ENCODE measurements at places on chromosomes 7 and 10.
A peak's percentile ranks its signal among the peaks of the same experiment; 100 is the strongest.

- DNase-seq: no peak
Observed at GRCh38 chr10:75191821-75192568, 18.6 kb upstream of the VDAC2 start.

DNA sequence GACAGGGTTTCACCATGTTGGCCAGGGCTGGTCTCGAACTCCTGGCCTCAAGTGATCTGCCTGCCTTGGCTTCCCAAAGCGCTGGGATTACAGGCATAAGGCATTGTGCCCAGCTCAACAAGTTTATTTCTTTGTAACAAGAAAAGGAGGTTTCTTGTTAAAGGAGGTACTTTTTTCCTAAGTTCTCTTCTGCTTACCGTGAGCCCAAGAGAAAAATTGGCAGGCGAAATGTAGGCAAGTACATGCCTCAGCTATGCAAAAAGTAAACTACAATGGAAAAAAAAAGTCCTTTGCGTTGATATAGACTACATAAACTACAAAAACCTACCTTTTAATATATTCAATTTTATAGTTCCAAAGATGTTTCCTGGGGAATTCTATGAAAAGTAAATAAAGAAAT is 122.6 kb downstream of the DKK1 start:
- DNase-seq: no peak

DNA sequence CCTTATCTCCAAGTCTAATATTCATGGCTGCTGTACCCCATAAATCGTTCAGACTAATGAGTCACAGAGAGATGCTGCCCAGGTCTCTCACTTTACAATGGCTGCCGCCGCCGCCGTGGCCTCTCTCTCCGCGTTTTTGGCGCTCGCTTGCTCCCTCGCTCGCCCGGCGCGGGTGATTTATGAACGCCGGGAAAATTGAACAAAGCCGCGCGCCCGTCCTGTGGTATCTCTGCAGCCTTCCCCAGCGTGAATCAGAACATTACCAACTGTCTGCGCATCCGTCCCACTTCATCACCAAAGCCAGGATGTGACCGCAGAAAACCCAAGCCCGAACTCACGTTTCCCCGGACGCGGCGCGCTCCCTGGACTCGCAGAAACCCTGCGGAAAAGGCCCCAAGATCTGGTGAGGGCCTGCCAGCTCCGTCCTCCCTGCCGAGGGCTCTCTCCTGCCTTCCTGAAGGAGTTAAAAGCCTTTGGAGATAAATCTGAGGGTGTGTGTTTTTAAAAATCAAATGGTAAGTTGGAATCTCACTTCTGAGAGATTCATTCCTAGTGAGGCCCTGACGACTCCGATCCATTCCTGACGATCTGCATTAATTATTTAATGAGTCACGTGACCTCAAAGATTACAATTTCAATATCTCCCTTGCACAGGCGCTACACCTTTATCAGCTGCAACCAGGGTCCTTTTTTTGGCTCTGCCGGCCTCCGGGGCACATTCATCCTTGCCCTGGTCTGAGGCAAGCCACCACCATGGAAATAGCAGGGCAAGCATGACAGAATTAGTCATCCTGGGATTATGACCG is 6.3 kb downstream of the HOXA4 start:
- DNase-seq: no peak

DNA sequence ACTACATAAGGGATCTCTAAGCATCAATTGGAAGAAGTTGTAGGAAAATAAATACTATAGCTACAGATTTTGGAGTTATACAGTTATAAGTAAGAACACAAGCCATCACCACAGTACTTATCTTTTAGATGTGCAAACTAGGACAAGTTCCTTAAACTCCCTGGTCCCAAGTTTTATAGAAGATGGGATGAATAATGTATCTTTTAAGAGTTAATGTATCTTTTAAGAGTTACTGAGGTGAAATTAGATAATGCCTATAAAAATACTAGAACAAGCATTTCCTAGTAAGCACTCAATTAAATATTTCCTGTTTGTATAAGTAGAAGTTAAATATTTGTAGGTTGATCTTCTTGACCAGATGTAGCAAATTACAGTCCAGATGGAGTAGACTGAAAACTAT is 56.8 kb downstream of the SEMA3A start:
- no peak for DNase-seq

GRCh38 chr10:36808625-36809362 is 316.6 kb upstream of the ANKRD30A start:
- no peak for DNase-seq

- no peak for DNase-seq
Observed at GRCh38 chr10:100008708-100009282, 952 bp downstream of the DNMBP start.

DNA sequence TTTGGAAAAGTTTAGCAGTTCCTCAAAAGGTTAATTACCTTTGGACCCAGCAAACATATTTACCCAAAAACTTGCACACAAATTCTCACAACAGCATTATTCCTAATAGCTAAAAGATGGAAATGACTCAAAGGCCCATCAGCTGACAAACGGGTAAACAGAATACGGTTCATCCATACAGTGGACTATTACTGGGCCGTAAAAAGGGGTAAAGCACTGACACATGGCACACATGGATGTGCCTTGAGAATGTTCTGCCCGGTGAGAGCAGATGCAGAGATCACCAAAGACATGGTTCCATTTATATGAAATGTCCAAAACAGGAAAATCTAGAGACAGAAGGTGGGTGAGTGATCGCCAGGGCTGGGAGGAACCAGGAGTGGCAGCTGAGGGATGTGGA is 95.2 kb upstream of the DNAJB6 start:
- DNase-seq: no peak

DNA sequence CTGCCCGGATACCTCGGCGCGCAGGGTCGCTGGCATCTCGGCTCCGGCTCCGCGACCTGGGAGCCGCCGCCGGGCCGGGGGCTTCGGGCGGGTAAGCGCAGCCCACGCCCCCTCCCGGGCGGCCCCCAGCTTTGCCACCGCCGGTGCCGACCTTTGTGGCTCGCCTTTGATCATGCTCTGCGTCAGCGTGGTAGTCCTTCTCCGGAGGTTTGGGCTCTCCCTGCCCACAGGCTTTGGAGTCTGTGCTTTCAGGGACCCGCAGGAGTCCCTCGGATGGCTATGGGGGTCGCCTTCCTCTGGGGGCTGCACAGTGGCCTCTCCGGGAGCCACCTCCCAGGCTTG is 7.3 kb downstream of the ATP6V1F start:
- DNase-seq: no peak

DNA sequence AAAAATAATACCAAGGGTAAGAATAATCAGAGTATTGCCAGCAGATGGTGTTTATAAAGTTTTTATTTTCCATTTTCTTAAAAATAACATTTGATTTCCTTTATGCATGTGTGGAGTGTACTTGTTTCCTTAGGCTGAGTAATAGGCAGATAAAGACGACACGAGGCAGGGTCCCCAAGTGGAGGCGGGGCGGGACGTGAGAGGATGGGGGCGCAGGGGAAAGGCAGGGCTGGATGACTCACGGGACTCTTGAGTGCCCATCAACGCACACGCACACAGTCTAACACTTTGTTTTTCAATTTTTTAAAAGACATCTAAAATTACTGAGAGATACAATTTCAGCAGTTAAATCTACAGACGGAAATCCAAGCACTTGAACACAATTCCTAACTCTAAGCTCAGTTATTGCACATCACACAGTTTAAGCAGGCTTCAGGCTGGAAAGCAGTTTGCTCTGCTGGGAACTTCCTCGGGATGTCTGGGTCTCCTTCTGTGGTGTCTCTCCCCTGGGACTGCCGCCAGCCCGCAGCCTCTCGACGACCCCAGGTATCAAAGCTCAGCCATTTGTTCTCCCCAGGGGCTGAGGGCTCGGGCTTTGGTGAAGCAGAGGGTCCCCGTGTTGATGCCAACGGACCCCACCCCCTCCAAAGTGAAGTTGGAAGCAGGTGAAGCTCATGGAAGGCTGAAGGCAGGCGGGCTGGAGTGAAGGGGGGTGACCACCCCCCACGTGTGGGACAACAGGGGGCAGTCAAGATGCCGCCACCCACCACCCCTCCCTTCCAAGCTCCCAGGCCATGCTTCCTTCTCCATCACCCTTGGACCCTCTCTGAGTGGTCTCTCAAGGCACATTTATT is 29.1 kb downstream of the SPOCK2 start:
- DNase-seq: no peak

GRCh38 chr10:68897336-68897741 is 3.8 kb upstream of the DDX50 start:
- peak; percentile 61 for DNase-seq

GRCh38 chr10:93139059-93139655 is 65.5 kb downstream of the CYP26A1 start:
- no peak for DNase-seq

- DNase-seq: no peak
Observed at GRCh38 chr10:1360011-1360557, 303.9 kb downstream of the WDR37 start.

- no peak for DNase-seq
Observed at GRCh38 chr7:96224685-96225084, 97.2 kb downstream of the SLC25A13 start.

GRCh38 chr7:50994753-50995319 is 212.1 kb upstream of the GRB10 start:
- DNase-seq: no peak

GRCh38 chr10:4242561-4243035 is 457.6 kb upstream of the KLF6 start:
- DNase-seq: no peak

DNA sequence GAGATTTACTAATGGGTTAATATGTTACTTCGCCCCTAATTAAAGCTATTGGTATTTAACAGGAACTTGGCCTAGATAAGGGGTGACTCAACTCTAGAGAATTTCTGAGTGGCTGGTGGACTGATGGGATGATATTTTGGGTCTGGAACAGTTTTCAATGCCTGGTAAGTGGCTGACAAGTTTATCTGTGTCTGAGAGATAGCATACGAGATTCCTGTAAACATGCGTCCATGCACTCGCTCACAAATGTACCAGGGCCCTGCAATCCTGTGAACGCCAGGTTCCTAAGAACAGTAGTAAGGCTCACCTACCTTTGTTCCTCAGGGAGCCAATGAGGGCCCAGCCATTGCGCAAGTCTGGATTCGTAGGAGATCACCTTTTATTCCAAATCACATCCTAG is 683.8 kb upstream of the ANKRD30A start:
- no peak for DNase-seq

DNA sequence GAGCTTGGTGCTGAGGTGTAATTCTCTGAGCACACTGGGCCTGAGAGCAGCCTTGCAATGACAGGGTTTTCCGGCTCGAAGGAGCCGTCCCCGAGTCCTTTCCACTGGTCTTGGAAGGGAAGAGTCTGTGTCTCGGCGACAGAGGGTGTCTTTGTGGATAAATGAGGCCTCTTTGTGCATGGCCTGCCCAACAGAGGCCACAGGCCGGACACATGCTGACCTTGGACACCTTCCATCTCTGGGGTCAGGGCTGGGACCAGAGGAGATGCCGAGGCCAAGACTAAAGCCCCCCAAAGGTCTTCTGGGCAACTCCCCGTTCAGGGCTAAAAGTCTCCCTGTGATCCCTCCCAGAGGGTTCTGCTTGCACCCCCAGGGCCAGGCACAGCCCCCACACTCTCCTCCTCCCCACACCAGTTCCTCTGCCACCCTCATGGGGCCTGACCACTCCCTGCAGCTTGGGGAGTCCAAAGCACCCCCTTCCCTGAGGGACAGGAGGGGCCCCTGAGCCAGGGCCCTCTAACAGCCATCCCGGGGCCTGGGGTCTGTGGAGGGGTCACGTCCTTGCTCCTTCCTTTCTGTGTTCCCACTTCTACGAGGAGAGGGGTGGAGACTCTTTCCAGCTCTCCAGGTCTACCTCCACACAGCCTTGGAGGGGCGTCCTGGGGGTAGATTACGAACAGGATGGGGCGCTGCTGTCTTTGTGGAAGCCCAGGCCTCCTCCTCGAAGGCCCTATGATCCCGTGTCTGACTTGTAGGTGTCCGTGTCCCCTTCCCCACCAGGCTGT is 130.6 kb upstream of the FAM20C start:
- DNase-seq: no peak

GRCh38 chr10:63700631-63701156 is 179.5 kb downstream of the REEP3 start:
- no peak for DNase-seq

GRCh38 chr7:832167-832967 is at the start of gene SUN1:
Gene SUN1, plus strand, starts transcription at chr7:832476. Its CDS starts 49 bp downstream, at chr7:832525.
- DNase-seq: peak; percentile 68

DNA sequence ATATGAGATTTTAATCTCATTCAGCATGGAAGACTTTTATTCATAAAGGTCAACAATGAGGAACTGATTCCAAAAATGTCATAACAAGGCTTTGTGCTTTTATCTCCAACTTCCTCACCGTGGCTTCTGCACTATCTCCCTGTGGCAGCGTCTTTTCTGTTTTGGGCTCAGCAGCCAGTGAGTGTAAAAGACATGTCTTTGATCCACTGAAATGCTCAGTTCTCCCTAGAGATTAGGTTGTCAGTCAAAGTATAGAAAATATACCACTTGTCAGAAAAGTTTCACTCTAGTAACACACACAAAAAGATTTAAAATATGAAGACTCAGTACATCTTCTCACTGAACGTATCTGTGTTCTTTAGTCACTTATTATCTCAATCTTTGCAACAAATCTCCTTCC is 901.8 kb upstream of the ZWINT start:
- no peak for DNase-seq

DNA sequence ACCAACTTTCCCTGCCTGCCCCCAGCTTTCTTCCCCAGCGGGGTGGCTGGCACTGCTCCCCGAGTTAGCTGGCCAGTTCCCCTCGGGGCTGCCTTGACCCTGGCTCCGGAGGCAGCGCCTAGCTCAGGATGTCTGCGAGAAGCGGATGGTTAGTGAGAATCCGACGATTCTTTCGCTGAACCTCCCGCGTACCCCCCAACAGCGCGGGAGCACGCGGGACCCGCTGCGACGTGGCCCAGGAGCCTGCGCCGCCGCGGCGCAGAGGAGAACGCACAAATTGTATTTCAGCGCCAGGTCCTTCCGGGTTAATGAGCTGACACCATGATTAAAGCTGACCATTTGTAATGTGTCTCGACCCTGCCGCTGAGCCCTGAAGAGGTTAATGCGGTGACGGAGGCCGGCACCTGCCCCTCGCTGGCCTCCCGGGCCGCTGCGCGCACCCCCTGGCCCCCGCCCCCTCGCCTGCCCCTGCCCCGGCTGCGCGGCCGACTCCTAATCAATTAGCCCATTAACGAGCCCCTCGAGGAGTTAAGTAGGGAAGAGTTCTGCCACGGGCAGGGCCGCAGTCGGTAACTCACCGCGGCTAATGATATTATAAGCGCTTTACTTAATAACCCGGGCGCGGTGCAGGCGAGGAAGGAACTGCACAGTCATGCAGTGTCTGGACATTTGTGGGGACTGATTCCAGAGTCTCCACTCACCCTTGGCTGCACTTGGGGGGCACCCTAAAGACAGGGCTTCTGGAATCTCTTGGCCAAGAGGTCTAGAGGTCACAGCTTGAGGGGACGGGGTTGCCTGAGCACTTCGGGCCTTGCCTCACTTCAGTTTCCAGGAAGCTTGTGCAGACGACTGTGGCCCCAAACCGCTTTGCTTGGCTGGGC is 1.7 kb upstream of the HMX2 start:
- DNase-seq: no peak
